ENCODE measurements at places on chromosomes 6 and 20.

- no peak for DNase-seq
Observed at GRCh38 chr6:70967049-70967448, 10.2 kb upstream of the B3GAT2 start.

- DNase-seq, result no peak
Observed at GRCh38 chr6:72175916-72176315, 289.6 kb downstream of the RIMS1 start.

DNA sequence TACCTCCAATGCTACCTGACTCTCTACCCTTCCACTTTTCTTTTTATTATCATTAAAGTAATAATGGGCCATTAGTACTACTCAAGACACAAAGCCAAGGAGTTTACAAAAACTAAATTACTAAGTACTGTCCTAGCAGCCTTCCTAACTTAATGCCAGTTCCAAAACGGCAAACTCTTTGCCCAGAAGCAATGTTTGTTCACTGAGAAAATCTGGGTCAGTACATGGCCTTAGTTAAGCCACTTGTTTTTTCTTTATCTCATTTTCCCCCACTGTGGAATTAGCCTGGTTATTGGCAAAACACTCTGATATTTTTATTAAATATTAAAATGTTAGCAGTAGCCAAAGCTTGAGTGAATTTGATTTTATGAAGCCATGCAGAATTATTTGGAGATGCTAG, 242.4 kb downstream of the KCNQ5 start:
- DNase-seq, result no peak

- DNase-seq, result no peak
Observed at GRCh38 chr6:14001329-14002012, 76.7 kb downstream of the RNF182 start.

DNA sequence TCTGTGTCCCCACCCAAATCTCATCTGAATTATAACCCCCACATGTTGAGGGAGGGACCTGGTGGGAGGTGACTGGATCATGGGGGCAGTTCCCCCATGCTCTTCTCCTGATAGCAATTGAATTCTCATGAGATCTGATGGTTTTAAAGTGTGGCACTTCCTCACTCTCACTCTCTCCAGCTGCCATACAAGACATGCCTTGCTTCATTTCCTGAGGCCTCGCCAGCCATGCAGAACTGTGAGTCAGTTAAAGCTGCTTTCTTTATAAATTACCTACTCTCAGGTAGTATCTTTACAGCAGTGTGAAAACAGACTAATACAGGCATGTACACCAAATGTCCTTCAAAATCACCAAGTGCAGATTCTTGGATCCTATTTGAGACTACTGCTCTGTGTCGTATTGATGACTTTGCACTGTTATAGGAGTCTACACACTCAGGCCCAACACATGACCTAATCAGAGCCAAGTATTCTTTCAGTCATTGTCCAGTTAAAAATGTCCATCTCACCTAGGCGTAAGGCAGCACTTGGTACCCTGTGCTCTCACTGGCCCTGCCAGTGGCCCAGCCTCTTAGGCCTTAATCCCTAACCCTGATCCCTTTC, 52.8 kb upstream of the UST start:
- DNase-seq, result no peak

DNA sequence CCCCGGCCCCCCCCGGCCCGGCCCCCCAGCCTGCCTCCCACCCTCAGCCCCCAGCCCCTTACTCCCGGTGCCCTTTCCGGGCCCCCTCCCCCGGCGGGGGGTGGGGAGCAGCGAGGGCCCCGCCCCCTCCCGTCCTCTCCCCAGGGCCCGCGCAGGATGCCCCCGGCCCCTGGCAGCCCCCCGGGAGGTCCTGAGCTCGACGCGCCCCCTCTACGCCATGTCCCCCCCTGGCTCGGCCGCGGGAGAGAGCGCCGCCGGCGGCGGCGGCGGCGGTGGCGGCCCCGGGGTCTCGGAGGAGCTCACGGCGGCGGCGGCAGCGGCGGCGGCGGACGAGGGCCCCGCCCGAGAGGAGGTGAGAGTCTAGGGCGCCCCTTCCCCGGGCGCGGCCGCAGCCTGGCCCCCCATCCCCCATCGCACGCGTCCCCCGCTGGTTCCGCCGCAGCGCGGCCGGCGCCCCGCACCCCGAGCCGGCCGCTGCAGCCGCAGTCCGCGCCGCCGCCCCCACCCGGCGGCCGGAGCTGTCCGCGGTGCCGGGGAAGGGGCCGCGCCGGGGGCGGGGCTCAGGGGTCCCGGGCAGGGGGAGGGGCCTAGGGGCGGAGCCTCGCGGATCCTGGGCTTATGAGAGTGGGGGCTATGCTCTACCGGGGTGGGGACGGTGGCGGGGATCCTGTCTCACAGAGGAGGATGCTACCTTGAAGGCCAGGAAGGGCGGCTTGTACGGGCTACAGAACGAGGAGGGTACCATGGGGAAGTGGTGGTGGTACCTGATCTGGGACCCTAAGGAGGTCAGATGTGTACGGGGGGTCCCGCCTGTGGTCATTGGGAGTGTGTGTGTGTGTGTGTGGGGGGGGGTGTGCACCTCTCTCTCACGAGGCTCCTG, 516 bp downstream of the TMEM151B start:
- no peak for DNase-seq

GRCh38 chr20:62941792-62942191, 3.8 kb downstream of the GID8 start:
- no peak for DNase-seq

DNA sequence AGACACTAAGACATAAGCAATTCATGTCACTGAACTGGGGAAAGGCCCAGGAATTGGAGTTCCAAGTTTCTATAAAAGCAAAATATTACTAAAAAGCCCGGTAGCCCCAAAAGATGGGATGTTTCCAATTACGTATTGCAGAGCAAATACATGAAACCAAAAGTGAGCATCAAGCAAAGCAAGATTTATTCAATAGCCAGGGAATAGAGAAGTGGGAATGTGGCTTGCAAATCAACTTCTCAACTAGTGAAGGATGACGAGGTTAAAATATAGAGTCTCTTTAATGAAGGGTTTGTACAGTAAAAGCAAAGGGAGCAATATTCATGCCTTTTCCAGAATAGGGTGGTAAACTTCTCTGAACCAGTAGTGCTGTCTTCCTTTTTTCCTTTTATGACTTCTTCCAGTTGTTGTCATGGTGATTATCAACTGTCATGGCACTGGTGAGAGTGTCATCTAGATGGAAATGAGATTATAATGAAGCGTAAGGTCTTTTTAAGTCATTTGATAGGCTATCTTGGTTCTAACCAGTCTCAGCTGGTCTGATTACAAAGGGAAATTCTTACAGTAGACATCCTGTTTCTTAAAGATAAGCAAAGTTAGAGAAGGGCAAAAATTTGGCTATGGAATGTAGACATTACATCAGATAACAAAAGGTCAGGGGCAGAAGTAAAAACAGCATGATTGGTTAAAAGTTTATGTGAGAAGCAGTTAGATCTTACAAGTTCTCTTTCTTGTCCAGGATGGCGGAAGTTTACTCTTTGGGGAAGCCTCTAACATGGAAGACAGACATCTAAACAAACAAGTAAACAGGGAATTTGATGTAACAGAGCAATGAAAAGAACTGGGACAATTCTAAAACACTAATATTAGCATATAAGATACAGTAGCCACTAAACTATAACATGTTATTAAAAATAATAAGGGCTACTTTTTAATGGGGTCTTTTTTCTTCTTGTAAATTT, 96.9 kb downstream of the TBX18 start:
- DNase-seq, result no peak

DNA sequence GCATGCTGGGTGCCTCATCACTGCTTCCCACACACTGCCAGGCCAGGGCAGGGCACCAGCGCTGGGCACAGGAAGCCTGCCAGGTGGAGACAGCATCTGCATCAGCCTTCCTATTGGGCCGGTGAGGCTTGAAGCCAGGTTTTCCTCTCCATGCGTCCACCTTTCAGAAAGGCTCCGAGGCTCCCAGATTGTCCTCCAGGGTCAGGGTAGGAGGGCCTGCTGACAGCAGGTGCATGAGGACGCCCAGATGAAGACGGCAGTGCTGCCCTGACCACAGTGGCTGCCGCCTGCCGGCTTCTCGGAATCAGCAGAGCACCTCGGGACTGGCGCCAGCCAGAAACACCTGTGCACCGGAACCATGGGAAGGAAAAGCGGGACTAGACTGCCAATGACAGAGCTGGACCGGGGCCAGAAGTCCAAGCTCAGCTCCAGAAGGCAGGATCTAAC, 170.5 kb upstream of the CST7 start:
- no peak for DNase-seq

GRCh38 chr6:91730710-91731109, 1143.8 kb upstream of the MAP3K7 start:
- no peak for DNase-seq

GRCh38 chr6:163468738-163469137, 54.2 kb downstream of the QKI start:
- DNase-seq, result no peak

- no peak for DNase-seq
Observed at GRCh38 chr6:82086944-82087343, 160.6 kb downstream of the IBTK start.

DNA sequence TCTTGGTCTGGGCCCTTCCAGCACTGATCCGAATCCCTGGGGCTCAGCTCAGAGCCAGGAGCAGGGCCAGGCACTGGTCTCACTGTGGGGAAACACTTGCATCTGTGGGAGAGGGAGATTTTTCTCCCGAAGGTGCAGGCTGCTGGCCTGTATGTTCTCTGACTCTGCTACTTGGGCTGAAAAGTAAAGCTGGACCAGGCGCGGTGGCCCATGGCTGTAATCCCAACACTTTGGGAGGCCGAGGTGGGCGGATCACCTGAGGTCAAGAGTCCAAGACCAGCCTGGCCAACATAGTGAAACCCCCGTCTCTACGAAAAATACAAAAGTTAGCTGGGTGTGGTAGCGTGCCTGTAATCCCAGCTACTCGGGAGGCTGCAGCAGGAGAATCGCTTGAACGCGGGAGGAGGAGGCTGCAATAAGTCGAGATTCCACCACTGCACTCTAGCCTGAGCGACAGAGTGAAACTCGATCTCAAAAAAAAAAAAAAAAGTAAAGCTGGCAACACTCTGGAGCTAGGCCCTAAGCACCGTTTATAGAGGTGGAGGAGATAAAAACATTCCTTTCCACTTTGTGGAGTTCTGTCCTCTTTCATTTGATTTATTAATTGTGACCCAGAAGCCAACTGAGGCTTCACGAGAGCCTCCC, 41.7 kb downstream of the JPH2 start:
- no peak for DNase-seq

DNA sequence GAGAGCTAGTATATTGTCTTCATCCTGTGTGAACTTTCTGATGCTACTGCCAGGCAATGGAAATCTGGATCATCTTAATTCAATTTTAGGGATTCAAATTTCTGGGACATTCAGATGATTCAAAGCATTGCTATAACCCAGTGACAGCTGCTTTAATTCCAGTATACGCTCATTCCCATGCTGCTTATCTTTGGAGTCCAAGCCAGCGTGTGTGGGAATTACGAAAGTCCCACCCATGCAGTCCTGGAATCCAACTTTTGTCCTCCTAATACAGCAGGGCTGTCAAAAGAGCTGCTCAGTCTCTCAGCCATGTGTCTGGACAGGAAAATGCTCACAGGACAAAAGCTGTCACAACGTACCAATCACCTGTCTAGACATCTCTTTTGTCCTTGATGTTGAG, 219.8 kb downstream of the LAMA2 start:
- DNase-seq, result no peak

GRCh38 chr20:63093966-63094766, 87.4 kb upstream of the BHLHE23 start:
- no peak for DNase-seq

GRCh38 chr6:150417899-150418826, 49.4 kb downstream of the IYD start:
- peak; percentile 17 for DNase-seq

GRCh38 chr6:142545147-142545546, 243.3 kb downstream of the ADGRG6 start:
- DNase-seq, result no peak

DNA sequence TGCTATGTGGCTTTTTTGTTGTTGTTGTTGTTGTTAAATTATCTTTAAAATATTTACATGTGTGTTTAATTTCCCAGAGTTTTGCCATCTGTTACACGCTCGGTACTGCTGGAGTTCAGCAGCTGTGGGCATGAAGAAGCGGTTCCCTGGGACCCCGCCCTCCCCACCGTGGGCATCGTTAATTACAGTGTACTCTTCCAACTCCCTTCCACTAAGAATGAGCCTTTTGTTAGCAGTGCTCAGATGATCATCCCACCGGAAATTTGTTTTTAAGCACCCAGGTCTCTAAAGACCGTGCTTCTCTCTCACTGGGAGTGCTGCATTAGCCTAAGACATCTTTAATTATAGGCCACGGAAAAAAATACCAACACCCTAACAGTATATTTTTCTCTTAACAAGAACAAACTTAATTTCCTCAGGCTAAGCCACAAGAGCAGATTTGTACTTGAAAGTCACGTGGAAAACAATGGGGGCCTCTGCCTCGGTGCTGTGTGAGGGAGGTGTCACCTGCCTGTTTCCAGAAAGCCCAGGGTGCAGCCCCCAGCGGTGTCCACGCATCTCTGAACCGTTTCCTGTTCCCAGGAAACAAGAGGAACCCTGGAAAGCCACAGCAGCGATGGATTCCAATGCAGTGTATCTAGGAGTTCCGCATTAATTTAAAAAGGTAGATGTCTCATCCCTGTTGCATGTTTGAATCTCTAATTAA, 113.3 kb upstream of the FRMD1 start:
- DNase-seq, result no peak

GRCh38 chr6:106363401-106364138, 3.1 kb downstream of the CRYBG1 start:
- no peak for DNase-seq

GRCh38 chr6:49826743-49827406, 39.5 kb downstream of the CRISP1 start:
- peak; percentile 47 for DNase-seq

- DNase-seq, result no peak
Observed at GRCh38 chr20:51510169-51510568, 32.4 kb downstream of the NFATC2 start.

DNA sequence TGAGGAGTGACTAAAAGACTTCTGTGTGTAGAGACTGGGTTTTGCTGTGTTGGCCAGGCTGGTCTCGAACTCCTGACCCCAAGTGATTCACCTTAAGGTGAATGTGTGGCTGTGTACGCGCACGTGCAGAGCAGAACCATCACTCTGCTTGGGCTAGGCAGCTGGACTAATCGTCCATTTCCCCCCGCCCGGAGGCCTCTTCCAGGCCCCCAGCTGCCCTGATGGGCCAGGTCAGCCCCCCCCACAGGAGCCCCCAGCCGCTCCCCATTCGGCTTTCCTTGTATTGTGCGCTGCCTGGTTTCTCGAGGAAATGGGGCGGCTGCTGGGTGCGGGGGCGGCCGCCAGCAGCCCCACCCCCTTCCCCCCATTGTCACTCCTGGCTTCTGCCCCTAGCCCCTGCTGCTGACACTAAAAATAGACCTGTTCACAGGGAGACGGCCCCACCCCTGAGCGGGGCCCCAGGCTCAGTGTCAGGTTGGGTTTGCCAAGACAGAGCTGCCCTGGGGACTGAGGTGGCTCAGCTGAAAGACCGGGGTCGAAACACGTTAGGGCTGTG, 24.6 kb upstream of the CSNK2A1 start:
- no peak for DNase-seq

- no peak for DNase-seq
Observed at GRCh38 chr20:20248620-20249200, 119.2 kb upstream of the INSM1 start.
